ENCODE measurements at places on chromosomes 1 and 21.

GRCh38 chr1:31939484-31940329, 1.5 kb upstream of the PTP4A2 start:
- peak; percentile 81 for DNase-seq

- no peak for DNase-seq
Measured at GRCh38 chr21:34372321-34372720, 3.0 kb upstream of the SMIM11 start.

GRCh38 chr1:83747853-83748482, 251.0 kb downstream of the TTLL7 start:
- no peak for DNase-seq

GRCh38 chr1:118999348-119000071, 11.4 kb upstream of the TBX15 start:
- DNase-seq: no peak

DNA sequence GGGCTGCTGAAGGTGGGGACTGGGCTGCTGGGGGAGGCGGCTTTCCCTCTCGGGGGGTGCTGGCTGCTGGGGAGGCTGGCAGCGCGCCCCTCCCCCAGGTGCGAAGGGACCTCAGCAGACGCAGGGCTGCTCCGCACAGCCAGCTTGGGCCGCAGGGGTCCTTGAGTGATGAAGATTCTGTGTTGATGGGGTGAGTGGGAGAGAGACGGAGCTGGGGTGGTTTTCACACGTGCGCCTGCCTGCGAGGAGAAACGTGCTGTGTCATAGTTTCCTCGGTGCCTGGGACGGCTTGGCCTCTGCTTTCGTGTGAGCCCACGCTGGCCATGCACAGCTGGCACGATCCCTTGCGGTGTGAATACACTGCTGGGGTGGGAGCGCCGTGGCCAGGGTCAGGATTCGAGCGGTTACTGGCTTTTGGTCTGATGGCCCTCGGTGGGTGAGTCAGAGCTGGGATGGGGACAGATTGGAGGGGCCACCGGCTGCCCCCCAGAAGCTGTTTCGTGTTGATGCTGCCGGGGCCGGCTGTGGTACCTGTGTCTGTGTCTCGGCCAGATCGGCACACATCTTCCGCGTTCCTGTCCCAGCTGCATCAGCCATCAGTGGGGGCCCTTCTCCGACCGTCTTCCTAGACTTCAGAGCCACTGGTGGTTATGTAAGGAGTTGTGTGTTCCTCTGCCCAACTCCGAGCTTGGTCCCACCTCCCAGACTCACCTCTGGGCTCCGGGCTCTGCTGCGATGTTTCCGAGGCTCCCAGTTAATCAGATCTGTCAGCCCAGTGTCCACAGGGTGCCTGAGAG, 24.9 kb downstream of the PRKCZ start:
- no peak for DNase-seq

- DNase-seq: no peak
Measured at GRCh38 chr1:205324781-205325180, 3.2 kb upstream of the NUAK2 start.

- DNase-seq: no peak
Measured at GRCh38 chr1:193181536-193181935, 4.9 kb downstream of the B3GALT2 start.

DNA sequence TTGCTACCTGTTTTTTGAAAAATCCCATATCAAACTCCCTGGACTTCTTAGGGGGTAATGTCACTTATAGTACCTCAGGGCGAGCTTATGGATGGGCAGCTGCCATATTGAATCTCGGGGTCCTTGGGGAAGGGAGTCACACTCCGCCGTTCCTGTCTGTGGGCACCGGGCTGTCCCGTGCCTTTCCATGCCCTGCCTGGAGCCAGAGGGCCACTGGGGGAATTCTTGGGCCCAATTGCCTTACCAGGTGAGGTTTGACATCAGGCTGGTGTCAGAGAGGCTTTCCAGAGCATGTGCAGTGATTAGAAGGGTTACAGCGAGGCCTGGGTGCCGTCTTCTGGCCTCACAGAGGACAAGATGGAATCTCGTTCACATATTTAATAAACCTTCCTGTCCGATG, 28.8 kb downstream of the QSOX1 start:
- DNase-seq: no peak

GRCh38 chr1:236654511-236654910, 31.8 kb upstream of the ACTN2 start:
- no peak for DNase-seq

DNA sequence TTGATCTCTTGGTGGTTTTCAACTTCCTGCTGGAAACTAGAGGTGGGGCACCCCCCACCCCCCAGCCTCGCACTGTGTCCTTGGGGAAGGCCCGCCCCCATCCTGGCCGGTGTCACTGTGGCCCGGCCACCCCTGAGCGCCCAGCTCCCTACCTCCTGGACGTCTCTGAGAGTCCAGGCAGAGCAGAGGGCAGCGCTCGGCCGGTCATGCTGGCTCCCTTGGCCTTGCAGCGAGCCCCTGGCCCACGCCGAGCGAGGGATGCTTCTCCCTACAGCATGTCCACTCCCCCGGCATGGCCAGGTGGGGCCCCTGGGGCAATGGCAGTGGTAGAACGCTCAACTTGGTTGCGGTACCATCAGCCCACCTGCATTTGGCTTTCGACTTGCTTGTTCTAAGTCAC, 28.7 kb upstream of the TRAPPC10 start:
- DNase-seq: no peak

DNA sequence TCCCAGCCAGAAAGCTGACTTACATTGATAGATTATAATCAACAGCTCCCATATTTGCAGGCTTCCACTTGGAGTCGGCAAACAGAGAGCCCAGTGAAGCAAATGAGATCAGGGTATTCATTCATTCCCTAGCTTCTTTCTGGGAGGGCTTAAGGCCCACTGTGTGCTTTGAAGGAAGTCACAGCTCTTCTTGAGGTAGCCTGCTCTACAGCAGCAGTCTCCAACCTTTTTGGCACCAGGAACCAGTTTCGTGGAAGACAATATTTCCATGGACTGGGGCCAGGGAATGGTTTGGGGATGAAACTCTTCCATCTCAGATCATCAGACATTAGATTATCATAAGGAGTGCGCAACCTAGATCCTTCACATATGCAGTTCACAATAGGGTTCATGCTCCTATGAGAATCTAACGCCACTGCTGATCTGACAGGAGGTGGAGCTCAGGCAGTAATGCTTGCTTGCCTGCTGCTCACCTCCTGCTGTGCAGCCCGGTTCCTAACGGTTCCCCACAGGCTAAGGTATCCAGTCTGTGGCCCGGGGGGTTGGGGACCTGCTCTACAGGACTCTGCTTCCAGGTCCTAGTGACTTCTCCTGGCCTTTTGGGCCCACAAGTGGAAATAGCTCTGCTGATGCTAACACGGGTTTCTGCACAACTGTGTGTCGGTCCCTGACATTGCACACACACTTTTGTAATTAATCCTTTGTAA, 13.7 kb upstream of the ADAM30 start:
- DNase-seq: no peak

- DNase-seq: peak; percentile 50
Measured at GRCh38 chr21:42102076-42102475, 31.0 kb downstream of the UMODL1 start.

DNA sequence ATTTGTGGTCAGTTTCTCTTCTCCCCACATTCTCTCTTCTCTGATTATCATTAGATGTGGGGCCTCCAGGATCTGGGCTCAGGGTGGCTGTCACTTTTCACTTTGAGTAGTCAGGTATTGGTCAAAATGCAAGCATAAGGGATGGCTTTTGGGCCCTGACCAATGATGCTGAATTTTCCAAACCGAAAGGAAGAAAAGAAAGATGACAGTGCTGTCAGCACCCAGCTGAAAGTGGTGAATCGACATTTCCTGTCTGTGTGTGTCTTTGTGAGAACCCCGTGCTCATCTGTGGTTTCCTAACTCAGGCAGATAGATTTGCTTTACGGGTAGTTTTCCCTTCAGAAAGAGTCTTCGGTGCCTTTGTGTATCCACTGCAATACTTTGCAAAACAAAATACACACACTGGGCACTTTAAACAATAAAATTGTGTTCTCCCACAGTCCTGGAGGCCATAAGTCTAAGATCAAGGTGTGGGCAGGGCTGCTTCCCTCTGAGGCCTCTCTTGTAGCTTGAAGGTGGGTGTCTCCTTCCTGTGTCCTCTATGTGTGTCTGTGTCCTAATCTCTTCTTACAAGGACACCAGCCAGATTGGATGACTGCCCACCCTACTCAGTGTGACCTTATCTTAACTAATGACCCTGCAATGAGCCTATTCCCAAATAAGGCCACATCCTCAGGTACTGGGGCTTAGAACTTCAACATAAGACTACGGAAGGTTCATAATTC, 274.8 kb upstream of the AJAP1 start:
- DNase-seq: no peak

- no peak for DNase-seq
Measured at GRCh38 chr21:16388911-16389560, 659.3 kb downstream of the USP25 start.

DNA sequence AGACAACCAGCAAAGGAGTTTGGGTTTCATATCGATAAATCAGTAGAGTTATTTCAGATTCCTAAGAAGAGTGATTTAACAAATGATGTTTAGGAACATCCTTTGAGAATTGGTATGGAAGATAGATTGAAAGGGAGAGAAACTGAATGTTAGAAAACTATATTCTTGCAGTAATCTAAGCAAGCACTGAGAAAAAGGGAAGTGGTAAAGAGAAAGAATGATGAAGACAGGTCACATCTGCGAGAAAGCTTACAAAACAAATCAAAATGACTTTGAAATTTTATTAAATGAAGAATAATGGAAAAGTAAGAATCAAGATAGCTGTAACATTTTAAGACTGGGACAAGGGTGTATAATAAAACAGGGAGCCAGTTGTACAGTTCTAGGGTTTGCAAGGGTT, 177.0 kb downstream of the HS2ST1 start:
- no peak for DNase-seq

DNA sequence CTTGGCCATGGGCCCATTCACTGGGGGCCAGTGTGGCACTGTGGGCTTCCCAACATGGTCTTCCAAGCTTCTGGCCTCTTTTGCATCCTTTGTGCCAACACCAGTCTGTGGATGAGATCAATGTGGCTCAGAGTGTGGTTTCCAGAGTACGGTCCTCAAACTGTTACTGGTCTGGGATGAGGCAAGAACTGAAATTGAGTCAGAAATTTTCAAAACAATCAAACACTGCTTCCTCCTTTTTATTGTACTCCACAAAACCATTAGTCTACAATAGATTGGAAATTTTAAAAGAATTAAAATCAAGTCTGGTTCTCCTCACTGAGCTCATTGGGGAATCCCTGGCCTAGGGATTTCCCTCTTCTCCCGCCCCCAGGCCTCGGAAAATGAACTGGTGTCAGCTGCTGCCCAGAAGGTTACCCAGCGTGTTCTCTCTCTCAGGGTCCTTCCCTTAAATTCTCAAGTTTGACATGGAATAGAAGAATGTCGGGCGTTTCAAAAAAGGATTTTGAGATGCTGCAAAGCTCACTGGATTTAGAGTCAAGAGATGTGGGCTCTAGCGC, 222.0 kb downstream of the SDCCAG8 start:
- DNase-seq: no peak

GRCh38 chr1:151898519-151898991, 10.8 kb downstream of the THEM4 start:
- DNase-seq: no peak

DNA sequence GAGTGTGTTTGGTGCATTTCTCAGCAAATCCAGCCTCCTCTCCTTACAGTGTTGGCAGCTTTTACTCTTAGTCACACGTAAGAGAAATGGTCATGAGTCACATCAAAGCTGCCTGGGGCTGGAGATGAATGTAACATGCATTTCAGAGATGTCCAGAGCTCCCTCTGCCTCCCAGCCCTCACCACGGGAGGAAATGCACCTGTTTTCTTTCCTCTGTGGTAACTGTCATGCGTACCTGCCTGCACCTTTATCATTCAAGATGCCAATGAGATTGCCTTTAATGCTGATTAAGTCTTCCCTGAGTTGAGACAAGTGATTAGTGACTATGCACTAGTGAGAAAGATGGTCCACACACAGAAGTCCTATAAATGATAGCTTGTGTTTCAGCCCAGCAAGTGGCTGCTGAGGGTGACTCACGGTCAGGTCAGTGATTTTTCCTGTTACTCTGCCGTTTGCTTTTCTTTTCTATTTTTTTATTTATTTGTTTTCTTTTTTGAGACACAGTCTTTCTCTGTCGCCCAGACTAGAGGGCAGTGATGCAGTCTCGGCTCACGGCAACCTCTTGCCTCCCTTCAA, 277.3 kb upstream of the FMN2 start:
- DNase-seq: no peak

- no peak for DNase-seq
Measured at GRCh38 chr21:42627527-42628289, 25.7 kb upstream of the PDE9A start.

DNA sequence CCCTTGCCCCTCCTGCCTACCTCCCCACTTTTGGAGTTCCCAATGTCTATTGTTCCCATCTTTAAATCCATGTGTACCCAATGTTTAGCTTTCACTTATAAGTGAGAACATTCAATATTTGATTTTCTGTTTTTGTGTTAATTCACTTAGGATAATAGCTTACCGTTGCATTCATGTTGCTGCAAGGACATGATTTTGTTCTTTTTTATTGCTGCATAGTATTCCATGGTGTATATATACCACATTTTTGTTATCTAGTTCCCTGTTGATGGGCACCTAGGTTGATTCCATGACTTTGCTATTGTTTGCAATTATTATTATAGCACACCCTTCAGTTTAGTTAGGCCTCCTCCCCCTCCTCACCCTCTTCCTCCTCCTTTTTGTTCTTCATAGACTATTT, 33.5 kb upstream of the ADAR start:
- no peak for DNase-seq
